ENCODE measurements at places on chromosomes 2 and 18.

GRCh38 chr2:62034715-62035114, 129.2 kb downstream of the COMMD1 start:
- DNase-seq, result no peak

DNA sequence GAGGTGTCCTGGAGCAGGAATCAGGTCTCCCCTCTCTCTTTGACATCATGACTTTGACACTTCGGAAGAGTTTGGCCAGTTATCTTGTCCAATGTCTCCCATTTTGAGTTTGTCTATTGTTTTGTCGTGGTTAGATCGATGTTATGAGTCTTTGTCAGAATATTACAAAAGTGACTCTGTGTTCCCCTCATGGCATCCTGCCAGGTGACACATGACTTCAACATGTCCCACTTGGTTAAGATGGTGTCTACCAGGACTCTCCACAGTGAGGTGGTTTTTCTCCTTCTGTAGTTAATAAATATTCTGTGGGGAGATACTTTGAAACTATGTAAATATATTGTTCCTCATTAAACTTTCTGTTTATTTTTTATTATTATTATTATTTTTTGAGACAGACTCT, 76.6 kb upstream of the BZW1 start:
- no peak for DNase-seq

DNA sequence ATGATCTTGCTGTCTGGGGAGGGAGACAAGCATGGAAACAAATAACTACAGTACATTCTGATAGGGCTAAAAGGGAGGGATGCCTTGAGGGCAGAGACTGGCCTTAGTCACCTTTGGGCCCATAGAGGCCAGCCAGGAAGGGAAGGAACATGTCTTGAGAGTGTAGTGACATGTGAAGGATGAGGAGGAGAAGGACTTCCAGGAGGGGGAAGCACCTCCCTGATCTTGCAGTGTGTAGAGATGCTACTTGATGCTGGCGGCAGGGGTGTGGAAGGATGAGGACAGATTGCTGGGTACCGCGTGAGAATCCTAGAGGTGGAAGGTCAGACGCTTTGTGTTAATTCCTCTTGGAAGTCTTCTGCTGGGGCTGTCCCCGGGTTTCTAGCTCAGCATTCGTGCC, 13.1 kb downstream of the TET3 start:
- no peak for DNase-seq

GRCh38 chr2:218354045-218354444, 2.6 kb upstream of the CATIP start:
- no peak for DNase-seq

DNA sequence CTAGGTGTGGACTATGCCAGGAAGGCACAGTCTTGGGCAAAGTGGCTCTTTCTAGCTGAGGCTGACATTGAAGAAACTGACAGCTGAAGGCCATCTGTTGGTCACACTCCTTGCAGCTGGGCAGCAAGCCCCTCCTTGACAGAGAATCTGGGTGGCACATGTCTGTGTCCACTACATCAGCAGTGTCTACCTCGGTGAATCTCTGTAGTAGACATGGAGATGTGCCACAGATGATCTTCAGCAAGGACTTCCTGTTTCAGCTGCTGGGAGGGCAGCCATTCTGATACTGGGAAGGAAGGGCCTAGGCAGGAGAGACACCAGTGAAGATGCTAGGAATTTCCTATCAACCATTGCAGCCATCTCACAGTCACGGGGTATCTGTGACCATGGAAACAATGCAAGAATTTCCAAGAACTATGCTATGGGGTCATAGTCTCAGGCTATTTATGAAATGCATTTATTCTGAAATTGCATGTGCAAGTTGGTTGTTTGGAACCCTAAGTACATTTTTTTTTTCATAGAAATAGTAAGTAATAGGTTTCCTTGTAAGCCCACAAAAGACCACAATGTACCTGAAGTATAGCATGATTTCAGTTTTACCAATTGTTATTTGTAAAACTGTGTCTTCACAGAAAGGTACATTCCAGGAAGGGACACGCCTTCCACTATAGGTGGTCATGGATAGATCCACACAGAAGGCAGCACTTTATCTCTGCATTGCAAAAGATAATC, 63.8 kb upstream of the DARS1 start:
- DNase-seq, result no peak

GRCh38 chr2:75200140-75201096, 1.1 kb upstream of the TACR1 start:
- no peak for DNase-seq

DNA sequence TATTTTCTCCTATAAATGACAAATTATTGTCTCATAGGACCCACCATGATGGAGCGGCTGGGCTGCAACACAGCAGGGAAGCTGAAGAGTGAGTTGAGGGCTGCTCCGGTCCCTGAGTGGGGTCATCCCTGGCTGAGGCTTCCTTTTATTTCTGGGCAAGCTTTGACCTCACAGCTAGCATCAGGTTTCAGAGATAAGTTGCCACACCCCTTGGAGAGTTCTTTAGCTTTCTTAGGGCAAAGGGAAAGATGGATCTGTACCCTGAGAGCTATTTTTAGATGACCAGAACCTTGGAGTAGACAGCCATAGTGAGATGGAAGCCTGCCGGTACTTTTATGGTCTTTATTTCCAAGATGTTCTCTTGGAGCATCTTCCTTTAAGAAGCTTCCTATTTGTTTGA, 11.5 kb downstream of the MYL1 start:
- no peak for DNase-seq

DNA sequence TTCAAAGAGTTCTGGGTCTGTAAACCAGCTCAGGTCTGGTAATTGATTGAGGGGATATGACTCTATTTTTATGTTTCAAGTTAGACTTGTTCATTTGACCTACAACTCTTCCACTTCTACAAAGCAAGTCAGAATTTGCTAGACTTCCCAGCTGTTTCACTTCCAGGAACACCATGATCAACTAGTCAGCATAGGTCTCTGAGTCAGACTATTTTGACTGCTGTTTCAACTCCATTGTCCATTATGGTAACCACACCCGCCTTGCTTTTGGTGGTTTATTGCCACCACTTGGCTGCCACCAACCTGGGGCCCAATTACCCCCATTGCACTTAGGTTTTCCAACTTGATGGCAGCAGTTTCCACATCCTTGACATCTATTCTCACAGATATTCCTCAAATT, 116.6 kb downstream of the LAMA3 start:
- DNase-seq, result no peak

DNA sequence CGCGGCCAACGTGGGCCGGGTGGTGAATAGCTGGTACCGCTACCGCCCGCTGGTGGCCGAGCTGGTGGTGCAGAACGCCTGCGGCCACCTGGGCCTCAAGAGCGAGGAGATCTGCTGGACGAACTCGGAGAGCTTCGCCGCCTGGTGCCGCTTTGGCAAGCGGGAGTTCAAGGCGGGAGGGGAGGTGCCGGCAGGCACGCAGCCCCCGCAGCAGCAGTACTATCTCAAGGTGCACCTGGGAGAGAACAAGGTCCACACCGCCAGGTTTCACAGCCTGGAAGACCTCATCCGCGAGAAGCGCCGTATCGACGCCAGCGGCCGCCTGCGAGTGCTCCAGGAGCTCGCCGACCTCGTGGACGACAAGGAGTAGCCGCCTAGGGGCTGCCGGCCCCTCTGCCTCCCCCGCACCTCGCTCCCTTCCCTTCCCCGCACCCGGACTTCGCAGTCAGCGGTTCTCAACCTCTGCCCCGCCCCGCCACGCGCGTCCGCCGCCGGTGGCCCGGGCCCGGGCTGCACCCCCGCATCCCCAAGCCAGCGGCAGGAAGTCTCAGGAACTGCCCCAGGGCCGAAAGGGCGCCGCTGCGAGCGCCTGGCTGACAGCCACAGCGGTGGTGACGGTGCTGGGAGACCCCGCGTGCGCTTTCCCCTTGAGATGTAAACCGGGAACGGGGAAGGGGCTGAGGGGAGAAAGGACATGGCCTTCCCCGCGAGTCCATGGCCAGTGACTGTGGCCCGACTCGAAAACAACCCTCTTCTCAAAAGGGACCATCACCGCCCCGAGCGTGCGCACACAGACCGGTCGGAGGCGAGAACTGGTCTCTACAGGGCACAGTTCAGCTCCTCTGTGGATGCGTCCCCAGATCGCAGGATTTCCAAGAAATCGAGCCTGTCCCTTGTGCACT, 2.2 kb downstream of the LRATD1 start:
- no peak for DNase-seq

- DNase-seq, result no peak
Observed at GRCh38 chr2:231160701-231161100, 35.9 kb upstream of the HTR2B start.

- DNase-seq, result no peak
Observed at GRCh38 chr2:52959801-52960200, 807.8 kb upstream of the CHAC2 start.

GRCh38 chr18:4593459-4593858, 138.4 kb upstream of the DLGAP1 start:
- DNase-seq, result no peak
